EH (cell line): ENCODE measurements at places on chromosomes 12 and 14.

DNA sequence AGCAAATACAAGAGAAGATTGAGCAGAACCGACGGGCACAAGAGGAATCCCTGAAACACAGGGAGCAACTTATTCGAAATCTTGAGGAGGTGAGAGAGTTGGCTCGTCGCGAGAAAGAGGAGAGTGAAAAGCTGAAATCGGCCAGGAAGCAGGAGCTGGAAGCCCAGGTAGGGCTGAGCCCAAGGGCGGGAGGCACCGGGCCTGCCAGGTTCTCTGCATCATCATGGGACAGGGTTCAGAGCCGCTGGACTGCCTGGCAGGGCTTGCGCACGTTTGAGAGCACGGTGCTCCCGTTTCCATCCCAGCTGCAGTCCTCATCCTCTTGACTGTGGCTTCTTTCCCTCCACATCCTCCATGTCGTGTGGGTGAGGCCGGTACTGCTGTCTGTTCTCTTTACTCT lies 14.4 kb downstream of the TCHP start:
- no peak for DNase-seq

GRCh38 chr14:99258341-99258861 lies 13.6 kb downstream of the BCL11B start:
- no peak for DNase-seq

DNA sequence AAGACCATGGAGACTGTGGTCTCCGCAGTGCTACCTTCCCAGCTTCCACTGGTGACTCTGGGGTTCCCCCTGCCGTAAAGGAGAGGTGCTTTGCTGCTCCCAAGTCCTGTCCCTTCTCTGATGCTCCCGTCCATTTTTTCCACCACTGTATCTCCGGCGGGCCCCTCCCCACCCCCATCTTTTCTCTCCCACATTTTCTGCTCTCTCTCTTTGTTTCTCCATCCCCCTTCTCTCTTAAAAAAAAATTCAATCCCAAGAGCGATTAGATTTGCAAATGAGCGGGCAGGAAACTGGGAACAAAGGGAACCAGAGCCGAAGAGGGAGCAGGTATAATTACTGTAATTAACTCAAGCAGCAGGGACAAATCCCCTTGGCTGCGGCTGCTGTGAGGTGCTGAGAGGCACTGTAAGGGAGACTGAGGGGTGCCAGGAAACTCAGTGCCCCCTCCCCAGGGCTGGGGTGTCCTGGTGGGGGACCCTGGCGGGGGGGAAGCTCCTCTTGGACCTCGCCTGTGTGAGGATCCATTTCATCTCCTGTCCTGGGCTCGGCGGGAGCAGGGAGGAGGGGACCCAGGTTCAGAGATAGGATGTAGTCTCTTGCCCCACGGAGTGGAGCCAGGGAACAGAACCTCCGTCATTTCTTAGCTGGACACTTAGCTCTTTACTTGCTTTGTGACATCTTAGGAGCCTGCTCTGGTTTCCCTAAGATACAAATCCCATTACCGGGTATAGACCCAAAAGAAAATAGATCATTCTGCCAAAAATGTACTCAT lies 140.4 kb upstream of the NRXN3 start:
- no peak for DNase-seq

GRCh38 chr14:70188322-70188658 lies 461 bp downstream of the SLC8A3 start:
- peak; percentile 13 for DNase-seq

DNA sequence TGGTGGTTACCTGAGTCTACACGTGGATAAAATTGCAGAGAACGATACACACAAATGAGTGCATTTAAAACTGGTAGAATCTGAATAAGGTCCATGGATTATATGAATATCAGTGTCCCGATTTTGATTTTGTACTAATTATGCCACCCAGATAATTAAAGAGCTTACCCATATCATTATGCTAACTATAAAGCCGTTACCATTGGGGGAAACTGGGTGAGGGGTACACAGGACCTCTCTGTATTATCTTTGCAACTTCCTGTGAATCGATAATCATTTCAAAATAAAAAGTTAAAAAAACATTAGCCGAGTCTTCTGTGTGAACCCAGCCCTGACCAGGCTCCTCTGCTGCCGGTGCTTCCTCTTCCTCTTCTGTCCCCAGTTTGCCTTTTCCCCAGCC lies 107.1 kb downstream of the SMOC1 start:
- DNase-seq: no peak

DNA sequence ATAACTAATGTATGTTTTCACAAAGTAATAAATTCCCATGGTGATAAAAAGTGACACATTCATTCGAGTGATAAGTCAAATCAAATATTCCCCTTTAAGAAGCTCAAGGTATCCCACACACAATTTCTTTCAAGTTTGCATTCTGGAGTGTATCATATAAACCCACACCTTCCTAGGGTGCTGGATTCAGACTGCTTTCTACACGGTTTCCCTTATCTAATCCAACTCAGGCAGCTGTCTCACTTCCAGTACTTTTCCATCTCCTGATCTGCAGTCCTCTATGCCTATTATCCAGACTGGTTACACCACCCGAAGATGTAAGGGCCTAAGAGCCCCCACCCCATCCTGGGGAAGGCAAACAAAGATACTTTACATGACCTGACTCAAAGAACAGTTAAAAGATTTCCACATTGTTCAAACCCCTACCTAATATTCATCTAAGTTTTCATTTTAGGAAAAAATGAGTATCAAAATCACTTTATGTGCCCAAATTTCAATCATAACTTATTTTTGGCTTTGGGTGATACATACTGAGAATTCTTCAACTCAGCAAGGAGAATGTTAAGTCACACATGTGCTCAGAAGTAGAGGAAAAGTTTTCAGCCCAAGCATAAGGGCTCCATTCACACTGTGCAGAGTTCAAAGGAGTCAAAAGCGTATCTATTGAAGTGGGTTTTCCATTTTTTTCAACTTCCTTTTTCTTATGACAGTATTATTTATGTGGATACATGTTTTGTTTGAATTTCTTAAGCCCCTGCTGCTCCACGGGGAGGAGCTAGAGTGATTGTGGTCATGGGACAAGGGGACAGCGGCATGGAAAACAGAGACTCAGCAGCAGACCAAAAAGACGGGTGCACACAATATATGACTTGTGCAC lies 41.8 kb downstream of the CORO1C start:
- DNase-seq: peak; percentile 39

DNA sequence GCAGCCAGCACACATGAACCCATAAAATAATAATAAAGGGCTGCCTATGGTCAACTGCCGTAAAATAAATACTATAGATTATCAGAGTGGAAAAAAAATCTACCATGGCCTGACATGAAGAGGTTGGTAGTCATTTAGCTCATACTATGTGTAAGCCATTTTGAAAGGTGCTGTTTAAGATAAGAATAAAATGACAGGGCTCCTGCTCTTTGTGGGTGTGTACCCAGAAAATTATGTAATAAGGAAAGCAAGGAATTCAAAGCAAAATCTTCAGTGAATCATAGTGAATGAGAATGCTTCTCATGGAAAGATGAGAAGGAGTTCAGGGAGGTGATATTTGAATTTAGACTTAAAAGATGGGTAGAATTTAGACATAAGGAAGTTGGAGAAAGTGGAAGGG lies 42.9 kb upstream of the PPM1H start:
- no peak for DNase-seq

- DNase-seq: no peak
These were observed 66.3 kb downstream of the NCOR2 start for GRCh38 chr12:124501112-124501561.
